ENCODE measurements at places on chromosomes 4 and X.

DNA sequence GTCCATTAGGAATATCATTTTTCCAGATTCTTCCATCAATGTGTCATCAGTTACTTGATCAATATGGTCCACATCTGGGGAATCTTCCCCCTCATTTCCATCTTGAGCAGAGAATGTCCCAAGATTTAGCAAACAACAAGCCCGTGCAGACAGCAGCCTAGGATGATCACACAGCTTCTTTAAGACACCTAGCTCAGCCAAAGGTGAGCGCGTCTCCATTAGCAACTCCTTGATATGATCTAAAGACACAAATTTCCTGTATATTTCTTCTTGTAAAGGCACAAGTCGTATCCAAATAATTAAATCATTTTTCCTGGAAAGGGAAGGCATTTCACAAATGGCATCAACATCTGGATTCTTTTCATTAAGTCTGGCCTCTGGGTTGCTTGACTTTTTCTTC lies 25.8 kb downstream of the PIN4 start:
- DNase-seq = no peak

GRCh38 chr4:139785356-139785755 lies 119.7 kb downstream of the MGST2 start:
- DNase-seq = no peak

- DNase-seq = no peak
These were observed 97.4 kb upstream of the S100G start for GRCh38 chrX:16552546-16552945.

DNA sequence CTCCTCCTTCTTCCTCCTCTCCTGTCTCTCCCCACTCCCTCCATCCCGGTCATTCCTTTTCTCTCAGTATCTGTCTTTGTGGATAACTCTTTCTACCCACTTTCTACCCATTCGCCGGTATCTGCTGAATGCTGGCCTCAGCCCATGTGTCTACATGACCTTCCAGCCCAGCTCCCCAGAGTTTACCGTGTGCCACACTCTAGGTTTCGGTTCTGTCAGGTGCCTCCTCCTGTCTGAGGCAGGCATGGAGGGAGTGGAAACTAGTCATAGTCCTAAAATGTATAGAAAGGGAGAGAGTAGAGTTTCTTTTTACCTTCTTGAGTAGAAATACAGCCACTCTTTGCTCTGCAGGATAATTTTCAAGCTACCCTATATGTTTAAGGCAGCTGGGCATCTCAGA lies 33.5 kb upstream of the SCRG1 start:
- no peak for DNase-seq

DNA sequence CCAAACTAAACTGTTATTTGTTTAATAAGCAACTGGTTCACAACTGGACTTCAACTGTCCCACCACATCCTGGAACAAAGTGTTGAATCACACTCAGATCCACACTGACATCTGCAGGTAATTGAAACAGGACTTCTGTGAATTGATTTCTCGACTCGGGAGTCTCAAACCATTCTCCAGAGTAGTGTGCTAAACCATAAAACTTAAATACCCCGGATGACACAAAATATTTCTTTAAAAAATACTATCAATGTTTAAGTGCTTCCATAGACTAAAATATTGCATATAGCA lies 95.4 kb upstream of the PLAC1 start:
- DNase-seq = no peak

DNA sequence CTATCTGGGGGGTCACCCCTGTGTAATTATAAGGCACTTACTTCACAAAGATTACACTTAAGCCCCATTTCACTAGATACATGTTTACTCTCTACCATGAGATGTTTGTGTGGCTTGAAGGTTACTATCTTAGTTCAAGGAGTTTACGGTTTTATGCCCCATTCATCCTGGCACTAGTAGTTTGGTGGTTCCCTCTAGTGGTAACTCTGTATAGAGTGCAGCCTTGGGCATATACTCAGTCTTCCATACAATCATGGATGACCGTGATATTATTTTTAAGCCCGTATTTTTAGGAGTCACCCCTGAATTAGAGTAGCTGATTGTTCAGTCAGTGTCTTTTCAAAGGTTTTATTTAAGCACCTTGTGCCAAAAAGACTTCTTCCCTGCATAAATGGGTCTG lies 109.9 kb upstream of the FAM47C start:
- DNase-seq = no peak

GRCh38 chr4:3879681-3880614 lies 113.8 kb downstream of the ADRA2C start:
- no peak for DNase-seq

GRCh38 chr4:124703154-124703553 lies 9.4 kb downstream of the ANKRD50 start:
- DNase-seq = no peak

GRCh38 chrX:72121383-72121782 lies 10.3 kb downstream of the RTL5 start:
- no peak for DNase-seq

DNA sequence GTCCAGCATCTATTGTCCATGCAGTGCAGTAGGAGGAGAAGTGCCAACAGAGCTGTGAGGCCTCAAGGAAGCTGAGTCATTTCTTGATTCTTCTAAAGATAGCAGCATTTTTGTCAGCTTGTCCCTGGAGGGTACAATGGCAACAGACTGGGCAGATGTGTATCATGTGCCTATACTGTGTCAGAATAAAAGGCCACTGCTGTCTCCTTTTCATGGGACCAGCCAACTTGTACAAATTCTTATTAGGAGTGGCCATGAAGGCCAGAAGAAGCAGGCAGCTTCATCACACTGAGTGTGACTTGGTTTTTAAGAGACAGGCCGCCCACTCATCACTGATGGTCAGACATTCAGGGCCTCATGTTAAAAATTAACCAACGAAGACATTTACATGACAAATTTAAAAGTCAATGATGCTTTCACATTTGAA lies 185.0 kb upstream of the FAM241A start:
- no peak for DNase-seq

DNA sequence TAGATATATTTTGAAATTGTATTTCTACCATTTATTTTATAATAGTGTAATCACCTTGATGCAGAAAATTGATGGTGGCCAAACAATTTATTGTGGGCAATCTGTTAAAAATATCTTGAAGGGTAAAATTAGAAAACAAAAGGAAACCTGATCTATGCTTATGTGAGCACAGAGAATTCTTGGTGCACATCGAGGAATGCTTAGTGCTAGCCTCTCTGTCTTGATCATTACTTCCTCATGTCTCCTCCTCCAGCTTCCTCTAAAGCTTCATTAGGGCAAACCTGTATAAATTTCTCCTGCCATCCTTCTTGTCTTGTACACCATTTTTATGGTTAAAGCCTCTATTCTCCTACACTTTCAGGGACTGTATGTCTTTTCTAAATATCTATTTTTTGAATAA lies 725.8 kb downstream of the RAPGEF2 start:
- DNase-seq = no peak

GRCh38 chr4:89752932-89753598 lies 83.9 kb downstream of the SNCA start:
- DNase-seq = no peak

GRCh38 chr4:1490011-1490653 lies 83.9 kb upstream of the NKX1-1 start:
- DNase-seq = no peak
